ENCODE measurements at places on chromosomes 1 and 21. TPM values are rescaled to one million over a fixed set of nuclear protein-coding genes. Genes with fewer than 3 reads are reported as not detected.

The TAL1 gene
- total RNA-seq = 77.9 TPM

GRCh38 chr1:10637400-10637799, 159.0 kb downstream of the CASZ1 start:
- DNase-seq = no peak

DNA sequence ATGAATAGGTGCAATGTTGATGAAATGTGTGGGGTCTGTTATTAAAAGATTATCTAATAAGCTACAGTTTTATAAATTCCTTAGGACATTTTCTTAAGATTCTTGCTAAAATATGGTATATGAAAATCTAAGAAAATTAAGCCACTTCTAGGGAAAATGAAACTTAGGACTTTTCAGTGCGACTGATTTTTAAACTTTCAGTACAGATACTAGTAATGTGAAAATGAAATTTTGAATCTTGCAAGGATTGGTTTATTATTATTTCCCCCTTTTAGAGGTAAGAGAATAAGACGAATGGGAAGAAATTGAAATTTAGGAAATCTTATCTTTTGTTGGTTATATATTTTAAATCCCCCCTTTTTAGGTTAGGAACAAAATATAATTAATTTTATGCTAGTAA, 16.4 kb downstream of the CAPZA1 start:
- DNase-seq = no peak

The KCNE1 gene
- under 0.01 TPM for total RNA-seq

- no peak for DNase-seq
Observed at GRCh38 chr1:43038232-43038935, 79.7 kb upstream of the SLC2A1 start.

GRCh38 chr1:82449506-82450057, 648.8 kb downstream of the ADGRL2 start:
- no peak for DNase-seq

DNA sequence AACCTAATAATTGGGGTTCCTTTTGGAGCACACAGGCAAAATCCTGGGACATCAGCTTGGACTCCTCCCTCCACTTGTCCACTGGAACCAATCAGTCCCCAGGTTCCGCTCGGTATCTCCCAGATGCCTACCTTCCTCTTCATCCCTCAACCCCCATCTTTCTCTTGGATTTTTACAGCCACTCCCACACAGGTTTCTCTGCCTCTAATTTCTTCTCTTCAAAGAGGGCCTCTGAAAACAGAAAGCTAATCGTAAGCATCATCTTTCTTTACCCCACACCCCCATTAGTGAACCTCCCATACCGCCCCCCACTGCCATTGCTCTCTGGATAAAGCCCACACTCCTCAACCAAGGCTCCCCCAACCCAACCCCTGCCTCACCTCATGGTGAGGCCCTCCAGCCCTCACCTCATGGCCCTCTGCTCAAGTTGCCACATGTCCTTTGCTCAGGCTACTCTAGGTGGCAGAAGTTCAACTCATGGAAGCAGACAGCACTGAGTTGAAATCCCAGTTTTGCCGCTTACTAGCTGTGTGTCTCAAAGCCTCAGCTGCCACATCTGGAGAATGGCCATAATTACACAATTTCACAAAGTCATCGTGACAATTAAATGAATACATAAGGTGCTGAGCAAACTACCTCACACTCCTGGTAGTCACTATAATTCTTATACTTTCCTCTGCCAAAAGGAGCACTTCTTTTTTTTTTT, 18.1 kb upstream of the WASF2 start:
- no peak for DNase-seq

- DNase-seq = no peak
Observed at GRCh38 chr1:63784083-63784482, 10.3 kb downstream of the ROR1 start.

DNA sequence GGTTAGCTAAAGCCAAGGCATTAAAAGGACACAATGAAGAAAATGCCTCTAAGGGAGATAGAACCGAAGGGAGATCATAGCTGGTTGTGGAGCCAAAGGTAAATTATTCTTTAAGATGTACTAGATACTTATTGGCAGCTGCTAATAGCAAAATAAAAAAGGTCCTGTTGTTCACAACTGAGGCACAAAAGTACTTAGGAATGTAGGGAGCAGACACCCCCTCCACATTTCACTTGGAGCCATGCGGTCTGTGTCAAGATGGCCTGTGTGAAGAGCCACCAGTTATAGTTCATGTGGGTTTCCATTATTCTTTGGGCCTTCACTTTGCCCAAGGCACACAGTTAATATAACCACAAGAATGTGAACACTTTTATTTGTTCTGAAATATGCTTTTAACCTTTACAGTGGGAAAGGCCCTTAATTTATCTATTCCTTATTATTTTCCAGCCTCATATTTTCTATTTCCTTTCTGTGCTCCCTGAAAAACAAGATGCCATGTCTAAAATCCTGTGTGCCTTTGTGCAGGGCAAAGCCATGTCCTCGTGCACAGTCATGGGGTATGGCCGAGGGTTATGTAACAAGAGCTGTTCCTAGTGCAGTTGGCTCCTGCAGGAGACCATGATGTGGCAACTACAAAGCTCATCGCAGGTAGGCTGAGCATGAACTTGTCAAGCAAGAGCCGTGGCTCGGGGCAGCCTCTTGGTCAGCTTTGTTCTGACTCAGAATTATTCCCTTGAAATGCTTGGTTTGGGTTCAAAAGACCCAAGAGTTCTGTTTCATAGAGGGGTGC, 16.2 kb upstream of the WDR26 start:
- no peak for DNase-seq

DNA sequence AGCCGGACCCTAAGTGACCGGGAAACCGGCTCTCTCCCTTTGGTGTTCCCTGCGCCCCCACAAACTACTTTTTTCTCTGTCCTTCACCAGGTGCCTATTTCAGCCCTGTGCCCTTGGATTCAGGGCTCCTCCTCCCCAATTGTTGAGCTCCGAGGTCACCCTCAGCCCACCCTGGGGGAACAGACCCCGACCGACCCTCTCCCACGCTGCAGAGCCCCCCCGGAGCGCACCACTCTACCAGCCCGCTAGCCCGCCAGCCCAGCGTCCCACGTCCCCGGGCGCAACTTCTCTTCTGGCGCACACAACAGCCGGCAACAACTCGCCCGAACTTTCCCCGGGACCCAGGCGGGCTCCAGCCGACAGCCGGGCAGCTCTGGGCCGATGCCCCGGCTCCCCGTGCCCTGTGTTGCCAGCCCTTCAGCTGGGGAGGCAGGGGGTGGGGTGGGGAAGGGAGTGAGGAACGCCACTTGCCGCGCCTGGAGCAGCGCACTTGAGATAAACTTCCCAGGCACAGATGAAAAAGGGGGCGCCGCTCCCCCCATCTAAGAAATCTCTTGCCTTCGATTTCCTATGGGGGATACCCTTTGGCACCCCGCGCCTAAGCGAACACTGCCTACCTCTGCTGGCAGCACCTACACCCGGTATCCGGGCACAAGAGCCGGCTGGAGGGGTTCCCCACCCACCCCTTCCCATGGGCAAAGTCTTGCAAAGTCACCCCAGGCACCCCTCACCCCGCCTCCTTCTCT, 997 bp downstream of the CASZ1 start:
- no peak for DNase-seq

- peak; percentile 45 for DNase-seq
Observed at GRCh38 chr1:13725714-13726175, 25.8 kb downstream of the PRDM2 start.

DNA sequence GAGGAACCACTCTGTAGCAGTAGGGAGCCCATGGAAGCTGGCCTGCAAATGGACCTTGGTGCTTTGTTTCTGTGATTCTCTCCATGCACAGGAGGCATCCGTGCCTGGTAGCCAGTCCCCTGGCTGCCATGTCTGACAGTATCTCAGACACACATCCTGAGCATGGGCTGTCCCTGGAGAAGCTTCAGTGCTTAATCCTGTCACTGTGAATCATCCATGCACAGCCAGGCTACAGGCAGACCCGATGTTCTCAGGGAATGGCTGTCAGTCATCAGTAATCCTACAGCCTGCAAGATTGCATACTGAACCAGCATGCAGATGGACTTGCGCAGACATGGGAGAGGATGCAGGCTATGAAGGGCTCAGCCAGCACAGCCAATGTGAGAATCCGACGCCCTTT, 606.3 kb upstream of the PLXNA2 start:
- DNase-seq = no peak

The RXFP4 gene
- not detected for total RNA-seq

The NID1 gene
- 328 TPM for total RNA-seq

The MANEAL gene
- total RNA-seq = 1.6 TPM

The SPSB1 gene
- total RNA-seq = 68.9 TPM

The OR2L2 gene
- total RNA-seq = not detected

- DNase-seq = no peak
Observed at GRCh38 chr1:162145966-162146696, 76.6 kb downstream of the NOS1AP start.

The MFAP2 gene
- total RNA-seq = 55.3 TPM

GRCh38 chr1:99598738-99599411, 47.0 kb upstream of the PALMD start:
- DNase-seq = no peak

- peak; percentile 34 for DNase-seq
Observed at GRCh38 chr1:53327182-53327913, 522 bp downstream of the LRP8 start.

DNA sequence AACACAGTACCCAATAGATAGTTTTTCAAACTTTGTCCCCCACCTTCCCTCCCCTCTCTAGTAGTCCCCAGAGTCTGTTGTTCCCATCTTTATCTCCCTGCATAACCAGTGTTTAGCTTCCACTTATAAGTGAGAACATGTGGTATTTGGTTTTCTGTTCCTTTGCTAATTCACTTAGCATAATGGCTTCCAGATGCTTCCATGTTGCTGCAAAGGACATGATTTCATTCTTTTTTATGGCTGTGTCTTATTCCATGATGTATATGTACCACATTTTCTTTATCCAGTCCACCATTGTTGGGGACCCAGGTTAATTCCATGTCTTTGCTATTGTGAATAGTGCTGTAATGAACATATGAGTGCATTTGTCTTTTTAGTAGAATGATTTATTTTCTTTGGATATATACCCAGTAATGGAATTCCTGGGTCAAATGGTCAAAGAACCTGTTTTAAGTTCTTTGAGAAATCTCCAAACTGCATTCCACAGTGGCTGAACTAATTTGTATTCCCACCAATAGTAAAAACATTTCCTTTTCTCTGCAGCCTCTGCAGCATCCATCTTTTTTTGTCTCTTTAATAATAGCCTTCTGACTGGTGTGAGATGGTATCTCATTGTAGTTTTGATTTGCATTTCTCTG, 126.0 kb downstream of the AK5 start:
- peak; percentile 86 for DNase-seq

DNA sequence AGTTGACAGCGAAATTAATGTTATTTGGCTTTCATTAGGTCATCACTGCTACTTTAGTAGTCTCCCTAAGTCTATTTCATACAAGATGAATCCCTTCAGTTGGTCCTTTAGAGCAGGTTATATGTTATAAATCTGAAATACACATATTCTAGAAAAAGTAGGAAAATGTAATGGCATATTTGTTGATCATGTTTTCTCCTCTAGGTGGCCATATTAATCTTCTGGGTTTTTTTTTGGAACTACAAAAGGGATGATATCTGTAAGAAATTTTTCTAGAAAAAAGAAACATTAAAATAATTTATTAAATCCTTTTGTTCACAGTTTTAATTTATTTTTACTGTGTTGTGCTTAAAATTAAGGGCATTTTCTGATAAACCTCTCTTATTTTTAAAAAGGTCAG, 87.9 kb downstream of the SYT14 start:
- DNase-seq = no peak

DNA sequence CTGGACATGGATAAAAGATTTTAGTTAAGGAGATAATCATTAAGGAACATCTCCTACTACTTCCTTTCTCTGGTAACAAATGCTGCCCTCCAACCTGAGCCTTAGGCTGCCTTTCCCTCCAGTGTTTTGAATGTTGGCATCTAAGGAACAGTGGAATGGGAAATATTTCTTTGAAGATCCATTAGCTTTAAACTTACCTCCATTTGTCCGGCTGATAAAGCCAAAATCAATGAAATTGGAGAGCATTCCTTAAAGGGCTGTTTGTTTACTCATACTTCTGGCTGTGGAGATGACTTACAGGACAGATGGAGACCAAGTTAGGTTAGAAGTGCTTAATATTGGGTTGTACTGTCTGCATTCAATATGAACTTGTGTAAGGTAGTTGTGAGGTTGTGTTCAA, 439.1 kb downstream of the PLA2G4A start:
- DNase-seq = no peak

- DNase-seq = peak; percentile 59
Observed at GRCh38 chr1:235326719-235327558, 1.0 kb downstream of the ARID4B start.

The PWP2 gene
- total RNA-seq = 13.1 TPM

The SCMH1 gene
- total RNA-seq = 8.2 TPM

GRCh38 chr1:227891223-227891954, 56.3 kb downstream of the WNT9A start:
- DNase-seq = no peak

DNA sequence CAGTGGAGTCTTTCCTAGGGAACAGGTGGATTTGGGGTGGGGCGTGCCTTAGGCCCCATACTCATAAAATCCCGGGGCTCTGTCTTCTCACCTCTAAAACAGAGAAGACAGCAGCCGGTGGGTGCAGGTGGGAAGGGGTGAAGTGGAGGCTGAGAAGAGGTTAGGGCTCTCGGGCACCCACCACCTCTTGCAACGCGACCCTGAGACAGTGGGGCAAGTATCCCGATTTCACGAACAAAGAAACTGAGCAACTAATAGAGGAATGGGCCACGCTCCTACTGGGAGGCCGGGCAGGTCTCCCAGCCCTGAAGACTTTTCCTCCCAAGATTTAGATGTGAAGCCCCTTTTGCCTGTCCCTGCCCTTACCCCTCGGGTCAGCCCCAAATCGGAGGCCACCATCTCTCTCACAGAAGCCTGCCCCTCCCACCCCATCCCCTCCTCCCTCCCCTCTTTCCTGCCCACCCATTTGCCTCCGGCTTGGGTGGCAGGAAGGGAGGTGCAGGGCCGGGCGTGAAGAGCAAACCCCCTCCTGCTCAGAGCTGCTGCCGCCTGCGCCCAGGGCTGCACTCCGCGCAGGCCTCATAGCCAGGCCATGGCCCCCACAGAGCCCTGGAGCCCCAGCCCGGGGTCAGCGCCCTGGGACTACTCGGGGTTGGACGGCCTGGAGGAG, at the start of gene GPR25:
TSS of gene GPR25 (plus strand) at position 536 of the 670 bp plus-strand sequence. CDS start at position 593, 57 bp downstream.
- no peak for DNase-seq

DNA sequence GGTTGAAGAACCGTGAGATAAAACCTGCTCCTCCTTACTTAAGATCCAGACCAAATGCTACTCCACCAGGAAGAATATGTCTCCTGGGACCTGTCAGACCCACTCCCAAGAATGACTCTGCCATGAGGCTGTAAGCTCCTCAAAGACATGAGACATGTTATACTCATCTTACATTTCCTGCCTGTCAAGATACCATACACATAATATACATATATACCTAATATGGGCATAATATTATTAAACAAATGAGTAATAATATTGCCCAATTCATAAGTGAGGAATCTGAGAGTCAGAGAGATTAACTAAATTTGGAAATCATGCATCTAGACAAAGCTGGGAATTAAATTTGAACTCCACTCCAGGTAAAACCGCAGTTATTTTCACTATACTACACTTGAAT, 634.9 kb downstream of the LMO4 start:
- no peak for DNase-seq
